ENCODE measurements at places on chromosomes 5 and 9. TPM values are rescaled to one million over a fixed set of nuclear protein-coding genes. Genes with fewer than 3 reads are reported as not detected.

DNA sequence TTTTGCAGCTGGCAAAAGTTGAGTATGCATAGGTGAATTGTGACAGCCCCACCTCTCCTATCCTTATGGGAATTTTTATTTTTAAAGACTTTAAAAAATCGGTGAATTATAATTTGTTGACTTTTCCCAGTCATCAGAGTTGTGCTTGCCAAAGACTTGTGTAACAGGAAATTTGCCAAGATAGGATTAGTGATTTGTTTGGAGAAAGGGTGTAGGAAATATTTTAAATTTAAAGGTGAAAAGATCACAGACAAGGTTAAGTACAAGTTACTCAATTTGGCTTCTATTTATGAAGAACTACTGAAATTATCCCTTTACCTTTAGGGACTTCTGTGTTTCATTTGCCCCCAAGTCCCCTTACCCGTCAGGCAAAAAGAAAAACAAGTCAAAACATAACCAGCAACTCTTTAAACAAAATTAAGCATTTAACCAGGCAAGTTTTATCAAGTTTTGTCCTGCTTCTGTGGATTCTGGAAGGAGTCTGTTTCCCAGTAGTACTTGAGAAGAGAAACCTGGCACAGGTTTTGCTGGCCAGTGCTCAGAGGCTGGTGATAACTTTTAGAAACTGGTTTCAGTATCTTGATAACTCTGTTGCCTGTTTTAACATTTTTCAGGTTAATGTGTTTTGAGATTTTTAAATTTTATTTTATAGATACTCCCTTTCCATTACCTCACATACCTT lies 285.4 kb downstream of the MAST4 start:
- no peak for DNase-seq

GRCh38 chr5:1806974-1807373 lies 5.8 kb downstream of the NDUFS6 start:
- DNase-seq = no peak

DNA sequence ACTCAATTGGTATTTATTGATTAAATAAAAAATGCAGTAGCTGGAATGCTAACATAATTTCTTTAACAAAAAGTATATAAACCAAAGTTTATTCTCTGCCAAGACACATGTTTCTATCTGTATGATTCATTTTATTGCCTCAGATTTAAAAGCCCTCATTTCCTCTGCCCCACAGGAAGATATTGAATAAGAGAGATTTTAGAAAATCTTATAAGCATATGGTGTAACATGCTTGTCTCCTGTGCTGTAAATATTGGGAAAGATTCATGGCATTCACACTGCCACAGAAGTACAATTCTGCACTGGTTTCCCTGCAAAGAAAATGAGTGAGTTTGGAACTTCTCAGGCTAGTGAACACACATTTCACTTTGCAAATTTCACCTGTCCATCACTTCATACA lies 134.9 kb upstream of the FBXL7 start:
- no peak for DNase-seq

DNA sequence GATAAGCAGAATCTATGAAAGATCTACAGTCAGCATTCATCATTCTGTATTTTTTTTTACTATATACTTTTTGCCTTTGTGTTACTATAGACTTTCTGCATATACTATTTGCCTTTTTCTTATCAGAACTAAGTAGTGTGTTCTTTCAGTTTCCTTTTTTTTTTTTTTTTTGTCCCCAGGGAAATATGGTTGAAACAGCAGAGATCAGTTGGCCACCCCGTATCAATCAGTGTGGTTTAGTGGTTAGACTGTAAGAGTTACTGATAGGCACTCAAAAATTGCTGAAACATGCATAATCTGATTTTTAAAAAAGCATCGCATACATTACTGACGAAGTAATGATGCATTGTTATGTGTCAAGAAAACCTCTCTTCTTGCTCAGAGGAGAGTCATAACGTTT lies 990.8 kb upstream of the EDIL3 start:
- no peak for DNase-seq

DNA sequence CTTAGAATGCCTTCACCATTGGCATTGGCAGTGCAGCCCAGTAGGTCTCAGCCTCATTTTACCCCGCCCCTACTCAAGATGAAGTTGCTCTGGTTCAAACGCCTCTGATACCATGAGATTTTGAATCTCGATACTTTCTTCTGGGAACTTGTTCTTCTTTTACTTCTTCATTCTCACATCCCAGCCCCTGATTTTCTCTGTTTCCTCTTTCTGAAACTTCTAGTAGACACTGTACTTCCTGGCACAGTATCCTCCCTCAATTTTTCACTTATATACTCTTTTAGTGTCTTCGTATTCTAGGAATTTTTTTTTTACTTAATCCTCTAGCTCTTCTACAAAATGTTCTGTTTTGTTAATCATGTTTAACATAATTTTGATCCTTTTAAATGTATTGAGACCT lies 13.1 kb upstream of the ZNF79 start:
- DNase-seq = no peak

GRCh38 chr5:132828846-132829494 lies 1.5 kb downstream of the SHROOM1 start:
- DNase-seq = no peak

GRCh38 chr5:112413611-112414010 lies 5.5 kb downstream of the EPB41L4A start:
- DNase-seq = no peak

GRCh38 chr5:147981074-147981473 lies 74.7 kb upstream of the C5orf46 start:
- DNase-seq = no peak

- no peak for DNase-seq
Measured at GRCh38 chr9:34578241-34579103, 11.1 kb downstream of the CNTFR start.

GRCh38 chr5:82777106-82777505 lies 300.1 kb downstream of the TMEM167A start:
- no peak for DNase-seq

DNA sequence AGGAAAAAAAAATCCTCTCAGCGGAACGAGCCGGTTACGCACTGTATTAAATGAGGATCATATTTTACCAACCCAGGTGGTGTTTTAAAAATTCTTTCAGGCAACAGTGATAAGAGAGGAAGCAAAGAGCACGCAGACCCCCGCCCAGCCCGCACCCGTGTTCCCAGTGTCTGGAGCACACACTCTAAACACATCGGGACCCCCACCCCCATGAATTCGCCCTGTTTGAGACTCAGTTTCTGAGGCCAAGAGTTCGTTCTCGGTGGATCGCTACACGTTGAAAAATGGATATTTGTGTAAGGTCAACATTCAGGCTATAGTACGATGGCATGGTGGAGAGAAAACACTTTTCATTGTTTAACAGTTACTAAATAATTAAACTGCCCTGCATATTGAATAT lies 196.3 kb downstream of the MEF2C start:
- no peak for DNase-seq

DNA sequence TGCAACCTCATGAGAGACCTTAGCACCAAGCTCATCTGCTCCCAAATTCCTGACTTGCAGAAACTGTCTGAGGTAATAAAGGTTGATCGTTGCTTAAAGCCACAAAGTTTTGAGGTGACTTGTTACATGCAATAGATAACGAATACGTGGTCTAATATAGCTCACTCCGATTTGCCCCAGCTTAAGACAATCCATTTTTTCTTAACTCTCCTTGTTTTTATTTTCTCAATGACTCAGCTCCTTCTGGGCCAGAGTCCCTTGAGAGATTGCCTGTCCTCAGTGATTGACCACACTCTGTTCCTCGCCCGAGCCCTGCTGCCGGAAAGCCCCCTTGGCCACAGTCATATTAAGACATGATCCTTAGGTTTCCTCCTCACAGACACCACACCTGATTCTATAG lies 63.7 kb upstream of the FANCC start:
- DNase-seq = no peak

DNA sequence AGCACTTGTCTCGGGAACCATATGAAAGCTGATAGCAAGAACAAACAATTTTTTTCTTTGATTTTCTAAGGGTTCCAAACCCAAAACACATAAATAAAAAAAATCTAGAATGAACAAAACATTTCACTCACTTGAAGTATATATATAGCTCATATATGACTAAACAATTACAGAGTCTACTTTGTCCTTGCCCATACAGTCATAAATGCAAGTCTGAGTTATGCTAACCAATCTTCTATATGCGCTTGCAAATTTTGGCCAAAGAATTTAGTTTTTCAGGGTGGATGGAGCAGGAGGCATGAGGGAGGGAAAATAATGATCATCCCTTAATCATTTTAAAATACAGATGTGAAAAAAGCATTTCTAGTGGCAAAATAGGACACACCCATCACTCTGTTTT lies 370.1 kb downstream of the BNC2 start:
- DNase-seq = no peak

Gene PCDHAC1
- total RNA-seq = 12.2 TPM

DNA sequence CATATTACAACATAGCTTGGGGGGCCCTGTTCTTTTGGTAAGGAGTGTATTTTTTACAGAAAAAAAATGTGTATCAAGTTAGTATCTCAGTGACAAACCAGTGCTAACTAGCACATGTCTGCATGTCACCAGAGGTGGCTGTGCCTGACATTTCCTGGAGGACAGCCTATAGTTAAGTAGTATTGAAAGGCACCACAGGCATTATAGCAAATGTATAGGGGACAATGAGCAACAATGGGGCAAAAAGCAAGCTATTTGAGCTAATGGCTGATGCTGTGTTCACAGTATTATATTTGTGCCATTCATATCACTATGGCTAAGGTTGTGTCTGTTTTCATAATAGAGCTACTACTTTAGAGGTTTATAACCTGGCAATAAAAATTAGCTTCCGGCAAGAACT lies 1644.0 kb downstream of the MAT2B start:
- DNase-seq = no peak

DNA sequence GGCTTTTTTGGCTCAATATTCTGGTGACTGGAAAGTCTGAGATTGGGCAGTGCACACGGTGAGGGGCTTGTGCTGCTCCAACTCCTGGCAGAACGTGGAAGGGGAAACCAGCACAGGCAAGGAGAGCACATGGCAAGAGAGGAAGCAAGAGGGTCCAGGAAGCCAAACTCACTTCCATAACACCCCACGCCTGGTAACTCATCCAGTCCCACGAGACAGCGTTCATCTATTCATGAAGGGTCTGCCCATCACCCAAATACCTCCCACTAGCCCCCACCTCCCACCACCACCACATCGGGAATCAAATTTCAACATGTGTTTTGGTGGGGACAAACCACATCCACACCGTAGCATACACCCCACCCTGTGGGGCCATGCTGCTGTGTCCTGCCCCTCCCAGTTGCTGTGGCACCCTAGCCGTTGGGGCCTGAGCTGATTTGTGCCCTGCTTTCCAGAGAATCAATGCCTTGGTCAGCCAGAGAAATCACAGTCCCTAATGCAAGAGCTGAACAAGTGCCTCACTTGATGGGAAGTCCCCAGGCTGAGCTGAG lies 27.3 kb downstream of the PROP1 start:
- DNase-seq = no peak

Gene RALGPS1
- total RNA-seq = 34.7 TPM

Gene PCDHGA11
- 4.2 TPM for total RNA-seq

GRCh38 chr9:78407636-78408312 lies 110.8 kb downstream of the PSAT1 start:
- no peak for DNase-seq

All from mucosa of gallbladder (tissue), 1 donor.